HepG2 (cell line): ENCODE measurements at places on chromosomes 5 and 9. TPM values are rescaled to one million over a fixed set of nuclear protein-coding genes. Genes with fewer than 3 reads are reported as not detected.

GRCh38 chr5:95084757-95085156, 200.1 kb downstream of the MCTP1 start:
- DNase-seq = no peak

GRCh38 chr9:117938896-117939295, 234.7 kb downstream of the TLR4 start:
- no peak for DNase-seq

GRCh38 chr9:37992924-37993349, 76.1 kb downstream of the SHB start:
- no peak for DNase-seq

- no peak for DNase-seq
Observed at GRCh38 chr5:179839328-179840256, 18.9 kb downstream of the SQSTM1 start.

- peak; percentile 69 for DNase-seq
Observed at GRCh38 chr5:150589862-150590601, 50.4 kb upstream of the SYNPO start.

GRCh38 chr5:32116574-32117313, 57.4 kb downstream of the GOLPH3 start:
- DNase-seq = no peak

DNA sequence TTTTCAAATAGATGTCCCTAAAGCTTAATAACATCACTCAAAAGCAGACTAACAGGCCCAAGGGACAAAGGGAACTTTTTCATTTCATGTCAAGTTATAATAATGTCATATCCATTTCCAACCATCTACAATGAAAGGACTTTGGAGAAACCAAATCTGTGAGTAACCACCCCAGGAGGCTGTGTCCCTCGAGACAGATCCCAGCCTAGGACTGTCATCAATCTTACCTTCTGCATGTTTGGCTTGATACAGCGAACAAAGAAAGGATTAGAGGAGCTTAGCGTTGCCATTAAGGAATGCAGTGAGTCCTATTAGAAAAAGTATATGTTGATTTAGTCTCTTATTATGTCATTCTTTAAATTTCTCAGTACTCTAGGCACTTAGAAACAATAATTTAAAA, 137.8 kb upstream of the RETREG1 start:
- no peak for DNase-seq

GRCh38 chr9:89421595-89421994, 76.3 kb downstream of the SEMA4D start:
- DNase-seq = no peak

DNA sequence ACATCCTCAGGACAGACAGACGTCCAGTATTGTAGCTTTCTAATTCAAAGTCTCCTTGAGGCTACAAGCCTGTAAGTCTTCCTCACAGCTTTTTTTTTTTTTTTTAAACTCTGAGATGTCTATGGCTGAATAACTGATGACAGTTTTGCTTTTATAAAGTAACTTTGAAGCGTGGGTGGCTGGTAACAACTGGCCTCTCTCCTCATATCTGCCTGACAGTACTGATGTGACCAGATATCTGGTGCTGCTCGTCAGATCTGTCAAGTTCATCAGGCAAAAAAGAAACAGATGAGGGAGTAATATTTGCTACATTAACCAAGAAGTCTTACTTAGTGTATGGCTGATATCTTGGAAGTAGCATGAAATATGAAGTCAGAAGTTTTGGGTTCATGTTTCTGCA, 72.6 kb downstream of the GDNF start:
- no peak for DNase-seq

DNA sequence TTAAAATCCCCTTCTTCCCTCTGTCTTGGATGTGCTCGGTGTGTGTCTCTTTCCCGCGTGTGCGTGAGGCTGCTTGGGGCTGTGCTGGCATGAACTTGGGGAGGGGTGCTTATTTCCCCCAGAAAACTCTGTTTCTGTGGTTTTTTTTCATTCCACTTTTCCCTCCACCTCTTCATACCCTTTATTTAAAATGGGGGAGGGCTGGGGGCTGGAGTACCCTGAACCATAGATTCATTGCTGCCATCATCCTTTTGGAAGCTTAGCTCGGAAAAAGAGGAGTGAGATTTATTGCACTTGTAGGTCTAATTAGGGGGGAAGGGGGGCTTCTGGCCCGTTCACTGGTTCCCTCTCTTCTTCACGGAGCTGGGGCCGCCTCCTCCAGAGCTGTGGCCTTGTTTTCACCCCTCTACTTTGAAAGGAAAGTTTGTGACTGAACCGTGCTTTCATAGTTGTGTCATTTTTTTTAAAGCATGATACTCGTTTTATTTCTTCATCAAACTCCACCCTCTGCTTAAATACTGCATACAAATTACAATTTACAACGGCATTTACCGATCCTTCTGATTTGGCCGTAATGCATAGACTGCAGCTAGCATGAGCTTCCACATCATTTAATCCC, 2.9 kb downstream of the NR2F1 start:
- DNase-seq = no peak

- DNase-seq = no peak
Observed at GRCh38 chr9:28407351-28407750, 834.1 kb upstream of the C9orf72 start.

GRCh38 chr9:98644011-98644410, 64.7 kb downstream of the GABBR2 start:
- no peak for DNase-seq

DNA sequence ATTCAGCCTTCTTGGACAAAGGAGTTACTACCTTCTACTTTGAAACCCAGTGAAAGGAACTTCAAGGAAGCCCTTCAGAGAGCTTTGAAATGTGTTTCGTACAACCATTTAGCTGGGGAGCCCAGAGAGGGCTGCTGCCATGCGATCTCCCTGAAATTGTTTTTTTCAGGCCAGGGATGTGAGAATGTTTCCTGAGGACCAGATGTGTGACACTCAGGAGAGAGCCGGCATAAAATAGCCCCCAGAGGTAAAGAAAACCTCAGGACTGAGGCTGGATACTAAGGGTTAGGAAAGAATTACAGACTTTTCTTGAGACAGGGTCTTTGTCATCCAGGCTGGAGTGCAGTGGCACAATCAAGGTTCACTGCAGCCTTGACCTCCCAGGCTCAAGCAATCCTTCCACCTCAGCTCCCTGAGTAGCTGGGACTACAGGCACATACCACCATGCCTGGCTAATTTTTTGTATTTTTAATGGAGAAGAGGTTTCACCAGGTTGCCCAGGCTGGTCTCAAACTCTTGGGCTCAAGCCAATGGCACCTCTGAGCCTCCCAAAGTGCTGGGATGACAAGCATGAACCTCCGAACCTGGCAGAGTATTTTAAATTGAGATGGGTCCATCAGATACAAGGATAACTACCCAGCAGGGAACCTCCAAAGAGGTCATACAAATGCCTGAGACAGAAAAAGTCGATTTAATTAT, 8.4 kb downstream of the RPL37 start:
- no peak for DNase-seq

DNA sequence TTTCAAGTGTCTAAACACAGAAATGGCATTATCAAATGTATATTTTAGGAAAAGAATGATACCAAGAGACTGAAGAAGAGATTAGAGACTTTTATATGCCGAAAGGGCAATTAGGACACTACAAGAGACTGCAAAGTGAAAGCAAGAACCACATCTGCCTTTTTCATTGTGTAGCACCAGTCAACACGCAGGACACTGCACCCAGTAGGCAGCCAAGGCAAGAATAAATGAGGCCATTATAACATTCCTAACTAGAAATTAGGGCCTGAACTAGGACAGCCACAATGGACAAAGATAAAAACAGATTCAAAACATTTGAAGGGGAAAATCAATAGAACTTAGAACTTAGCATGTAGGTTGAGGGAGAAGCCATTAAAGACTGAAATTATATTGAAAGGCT, 10.8 kb downstream of the CETN3 start:
- DNase-seq = no peak

- DNase-seq = no peak
Observed at GRCh38 chr9:116644091-116644688, 42.9 kb upstream of the TRIM32 start.

DNA sequence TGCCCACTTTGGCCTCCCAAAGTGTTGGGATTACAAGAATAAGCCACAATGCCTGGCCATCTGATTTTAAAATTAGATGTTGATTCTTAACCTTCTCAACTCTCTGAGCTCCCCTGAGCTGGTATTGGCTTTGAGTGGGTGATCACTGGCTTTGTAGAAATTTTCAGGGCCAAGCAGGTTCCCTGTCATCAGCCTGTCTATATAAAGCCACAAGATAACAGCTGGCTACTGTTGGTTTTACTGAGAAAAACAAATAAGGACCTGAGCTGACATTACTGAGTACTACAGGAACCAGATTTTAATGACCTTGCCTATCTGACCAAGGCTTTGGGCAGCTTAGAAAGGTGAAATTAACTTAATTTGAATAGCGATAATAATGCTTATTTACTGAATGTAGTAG, 153.6 kb downstream of the MSX2 start:
- DNase-seq = no peak

DNA sequence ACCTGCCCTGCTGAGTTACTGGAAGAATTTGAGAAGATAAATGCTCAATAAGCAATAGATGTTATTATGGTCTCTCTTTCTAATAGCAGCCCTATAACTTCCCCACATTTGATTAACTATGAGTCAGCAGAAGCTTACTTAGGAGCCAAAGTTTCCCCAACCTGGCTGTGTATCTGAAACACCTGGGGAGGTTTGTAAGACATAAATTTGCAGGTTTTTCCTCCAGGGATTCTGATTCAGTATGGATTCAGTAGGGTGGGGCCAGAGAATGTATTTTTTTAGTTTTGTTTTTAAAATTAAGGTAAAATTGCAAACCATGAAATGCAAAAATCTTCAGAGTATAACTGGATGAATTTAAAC, 44.9 kb upstream of the GNPDA1 start:
- no peak for DNase-seq

- no peak for DNase-seq
Observed at GRCh38 chr5:154783774-154784460, 28.7 kb downstream of the LARP1 start.

GRCh38 chr5:178547753-178548415, 42.3 kb downstream of the COL23A1 start:
- DNase-seq = no peak

GRCh38 chr5:146745931-146746577, 132.5 kb downstream of the PPP2R2B start:
- no peak for DNase-seq

DNA sequence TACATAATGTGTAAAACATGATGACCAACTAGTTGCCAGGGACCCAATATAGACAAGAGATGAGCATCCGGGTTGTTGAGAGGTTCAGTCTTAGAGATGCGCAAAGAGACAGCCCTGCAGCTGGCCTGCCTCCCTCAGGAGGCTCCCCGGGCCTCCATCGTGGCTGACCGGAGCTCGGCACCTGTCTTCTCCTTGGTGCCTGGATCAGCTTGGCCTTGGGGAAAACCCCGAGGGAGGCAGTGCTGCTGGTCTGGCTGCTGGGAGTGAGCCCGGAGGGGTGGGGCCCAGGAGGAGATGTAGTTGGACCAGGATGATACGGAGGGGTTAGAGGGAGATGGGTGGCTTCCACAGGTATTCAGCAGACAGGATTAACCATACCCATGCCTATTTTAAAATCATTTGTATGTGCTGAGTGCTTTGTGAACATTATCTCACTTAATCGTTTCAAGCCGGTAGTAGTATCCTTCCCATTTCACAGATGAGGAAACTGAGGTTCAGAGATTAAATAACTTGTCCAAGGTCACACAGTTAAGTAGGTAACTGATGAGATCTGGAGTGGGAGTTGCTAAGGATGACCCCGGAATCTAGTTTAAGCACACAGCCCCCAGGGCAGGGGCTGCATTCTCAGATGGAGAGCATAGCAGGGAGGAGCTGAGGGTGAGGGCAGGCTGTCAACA, 173.8 kb downstream of the COL23A1 start:
- no peak for DNase-seq

Gene GDF9
- total RNA-seq = 0.07 and 0.38 TPM in 2 replicates

Gene PRRX2
- total RNA-seq = not detected in 2 replicates

Gene PCDHGA5
- 0.11 and 0.27 TPM in 2 replicates for total RNA-seq

Gene BTNL3
- total RNA-seq = not detected in 2 replicates

Gene GPR150
- total RNA-seq = not detected in 2 replicates

Gene PCDHGA4
- total RNA-seq = 0.15 and 0.58 TPM in 2 replicates

Gene RXRA
- 19.2 and 29.2 TPM in 2 replicates for total RNA-seq
